ENCODE measurements at places on chromosomes 12 and 14. TPM values are rescaled to one million over a fixed set of nuclear protein-coding genes. Genes with fewer than 3 reads are reported as not detected.

DNA sequence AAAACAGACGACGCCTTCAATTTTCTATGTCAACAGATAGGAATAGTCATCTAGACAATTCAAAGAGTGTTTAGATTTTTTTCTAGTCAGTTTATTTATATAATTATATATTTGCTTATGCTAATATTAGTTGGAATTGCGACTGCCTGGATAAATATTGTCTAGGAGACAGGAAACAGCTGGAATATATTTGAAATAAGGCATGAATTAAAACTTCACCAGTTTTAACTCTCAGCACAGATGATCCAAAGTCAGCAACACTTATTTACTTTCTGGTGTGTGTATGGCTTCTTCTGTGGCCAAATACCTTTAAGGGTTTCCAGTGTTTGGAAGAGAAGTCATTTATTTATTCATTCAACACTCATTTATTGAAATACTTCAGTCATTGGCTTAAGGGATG lies 1215.4 kb upstream of the USP15 start:
- no peaks in the 10 kb centered on the region for H3K4me1 ChIP-seq
- DNase-seq: no peak
- H3K4me3 ChIP-seq: no peak overlapping the region
- H3K27me3 ChIP-seq: no peaks in the 10 kb centered on the region
- H3K36me3 ChIP-seq: no peaks in the 10 kb centered on the region
- no peak overlapping the region for H3K27ac ChIP-seq

DNA sequence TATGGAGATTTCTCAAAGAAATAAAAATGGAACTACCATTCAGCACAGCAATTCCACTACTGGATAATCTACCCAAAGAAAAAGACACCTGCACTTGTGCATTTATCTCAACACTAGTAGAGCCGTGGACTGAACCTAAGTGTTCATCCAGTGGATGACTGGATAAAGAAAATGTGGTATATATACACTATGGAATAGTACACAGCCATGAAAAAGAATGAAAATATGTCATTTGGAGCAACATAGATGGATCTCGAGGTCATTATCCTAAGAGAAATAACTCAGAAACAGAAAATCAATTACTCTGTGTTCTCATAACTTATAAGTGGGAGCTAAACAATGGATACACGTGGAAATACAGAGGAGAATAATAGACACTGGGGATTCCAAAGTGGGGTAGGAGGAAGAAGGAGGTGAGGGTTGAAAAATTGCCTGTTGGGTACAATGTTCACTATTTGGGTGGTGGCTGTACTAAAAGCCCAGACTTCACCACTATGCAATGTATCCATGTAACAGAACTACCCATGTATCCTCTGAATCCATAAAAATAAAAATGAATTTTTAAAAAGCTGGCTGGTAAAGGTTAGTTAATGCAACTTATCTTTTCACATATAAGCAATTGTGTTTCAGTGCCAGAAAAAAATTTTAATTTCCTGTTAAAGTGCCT lies 130.7 kb downstream of the FOXA1 start:
- no peaks in the 10 kb centered on the region for H3K4me1 ChIP-seq
- H3K4me3 ChIP-seq: no peak overlapping the region
- DNase-seq: no peak
- H3K36me3 ChIP-seq: no peaks in the 10 kb centered on the region
- no peaks in the 10 kb centered on the region for H3K27me3 ChIP-seq
- H3K27ac ChIP-seq: no peak overlapping the region

DNA sequence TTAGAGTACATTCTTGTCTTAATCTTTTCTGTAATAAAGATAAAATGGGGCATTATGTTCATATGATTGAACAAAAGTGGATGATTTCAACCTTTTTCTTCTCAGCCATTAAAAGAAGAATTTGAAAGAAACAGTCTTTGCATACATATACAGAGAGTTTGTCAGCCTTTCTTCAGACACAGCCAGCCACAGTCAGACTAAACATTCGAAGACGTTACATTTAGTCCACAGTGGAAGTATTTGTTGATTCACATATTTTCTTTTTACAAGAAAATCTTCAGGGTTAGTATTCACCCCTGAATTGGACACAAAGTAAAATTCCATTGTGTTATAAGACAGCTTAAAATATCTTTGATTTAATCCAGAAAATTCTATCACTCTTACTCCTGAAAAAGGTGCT lies 36.2 kb downstream of the ETV6 start:
- no peaks in the 10 kb centered on the region for H3K27me3 ChIP-seq
- no peak overlapping the region for H3K27ac ChIP-seq
- H3K4me3 ChIP-seq: no peak overlapping the region
- peaks cover 8% of the 10 kb centered on the region for H3K4me1 ChIP-seq

DNA sequence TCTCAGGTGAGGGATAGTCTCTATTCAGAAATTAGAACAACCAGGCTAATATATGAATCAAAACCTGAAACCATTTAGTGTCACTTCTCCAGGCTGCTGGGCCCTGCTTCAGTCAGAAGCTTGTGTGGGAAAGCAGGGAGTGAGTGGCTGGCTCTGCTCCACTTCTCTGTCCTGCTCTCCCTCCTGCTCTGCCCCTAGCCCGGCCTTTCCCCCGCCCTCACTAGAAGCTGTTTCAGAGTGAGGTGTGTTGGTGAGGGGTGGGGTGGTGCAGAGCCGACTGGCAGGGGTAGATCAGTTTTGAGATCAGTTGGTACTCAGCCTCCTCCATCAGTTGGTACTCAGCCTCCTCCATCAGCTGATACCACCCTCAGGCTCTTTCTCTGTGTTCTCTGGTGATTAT lies 7.0 kb upstream of the PPP1R1A start:
- DNase-seq: no peak
- H3K4me3 ChIP-seq: no peak overlapping the region
- no peaks in the 10 kb centered on the region for H3K4me1 ChIP-seq
- H3K36me3 ChIP-seq: no peaks in the 10 kb centered on the region

DNA sequence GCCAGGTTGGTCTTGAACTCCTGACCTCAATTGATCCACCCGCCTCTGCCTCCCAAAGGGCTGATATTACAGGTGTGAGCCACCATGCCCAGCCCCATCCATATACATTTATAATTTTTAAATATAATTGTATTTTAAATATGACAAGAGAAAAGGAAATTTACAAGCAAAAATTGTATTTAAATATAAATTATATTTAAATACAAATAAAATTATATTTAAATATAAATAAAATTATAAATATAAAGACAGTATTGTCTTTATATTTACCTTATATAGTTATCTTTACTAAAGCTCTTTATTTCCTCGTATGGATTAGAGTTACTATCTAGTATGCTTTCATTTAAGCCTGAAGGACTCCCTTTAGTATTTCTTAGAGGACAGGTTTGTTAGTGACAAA lies 11.9 kb upstream of the ATF7 start:
- H3K27me3 ChIP-seq: no peaks in the 10 kb centered on the region
- H3K36me3 ChIP-seq: no peaks in the 10 kb centered on the region

Gene MSRB3
- not detected for total RNA-seq

Gene BCL2L2
- 2.1 TPM for total RNA-seq
